ENCODE measurements at places on chromosomes 3 and 15.

DNA sequence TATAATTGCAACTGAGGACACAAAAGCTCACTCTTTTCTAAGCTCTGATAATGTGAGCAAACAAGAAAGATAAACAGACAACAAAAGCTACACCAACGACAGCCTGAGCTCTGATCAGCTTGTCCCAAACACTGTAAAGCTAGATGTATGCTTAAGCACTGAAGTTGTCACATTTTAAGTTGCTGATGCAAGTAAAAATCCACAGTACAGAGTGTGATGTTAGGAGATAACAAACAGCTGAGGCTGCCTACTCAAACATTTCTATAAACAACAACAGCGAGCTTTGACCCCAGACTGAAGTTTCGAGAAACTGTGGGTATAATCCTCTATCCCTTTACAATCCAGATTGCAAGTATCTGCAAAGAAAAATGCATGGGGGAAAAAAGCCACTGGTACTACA, 10.7 kb downstream of the MTHFS start:
- no peak for DNase-seq

DNA sequence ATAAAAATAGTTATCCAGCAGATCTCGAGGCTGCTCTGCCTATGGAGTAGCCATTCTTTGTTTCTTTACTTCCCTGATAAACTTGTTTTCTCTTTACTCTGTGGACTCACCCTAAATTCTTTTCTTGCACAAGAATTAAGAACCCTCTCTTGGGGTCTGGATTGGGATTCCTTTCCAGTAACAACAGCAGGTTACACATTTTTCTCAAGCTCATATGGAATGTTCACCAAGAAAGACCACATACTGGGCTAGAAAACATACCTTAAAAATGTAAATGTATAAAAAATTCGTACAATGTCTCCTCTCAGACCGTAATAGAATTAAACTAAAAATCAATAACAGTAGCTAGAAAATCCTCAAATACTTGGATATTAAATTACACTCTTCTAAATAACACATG, 299.2 kb downstream of the CNTN3 start:
- no peak for DNase-seq

GRCh38 chr3:16477056-16477455, 36.4 kb downstream of the RFTN1 start:
- no peak for DNase-seq

DNA sequence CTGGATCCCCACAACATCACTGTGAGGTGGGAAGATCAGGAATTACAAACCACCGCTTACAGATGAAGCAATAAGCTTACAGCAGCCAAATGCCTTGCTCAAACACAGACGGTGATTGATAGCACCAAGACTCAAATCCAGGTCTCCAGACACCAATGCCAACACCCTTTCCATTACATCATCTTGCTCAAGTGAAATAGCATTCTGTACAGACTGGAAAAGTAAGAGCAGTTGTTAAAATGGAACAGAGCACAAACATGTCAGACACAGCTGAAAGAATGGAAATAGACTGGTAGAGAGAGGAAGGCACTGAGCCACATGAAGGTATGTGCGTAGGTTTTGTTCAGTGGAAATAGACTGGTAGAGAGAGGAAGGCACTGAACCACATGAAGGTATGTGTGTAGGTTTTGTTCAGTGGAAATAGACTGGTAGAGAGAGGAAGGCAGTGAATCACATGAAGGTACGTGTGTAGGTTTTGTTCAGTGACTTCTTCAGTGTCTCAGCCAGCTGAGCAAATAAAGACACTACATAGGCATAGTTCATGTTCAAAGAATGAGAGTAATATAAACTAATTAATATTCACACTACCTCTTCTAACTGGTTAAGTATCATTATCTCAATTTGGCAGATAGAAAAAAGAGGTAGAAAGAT, 15.6 kb downstream of the CLDN1 start:
- no peak for DNase-seq

DNA sequence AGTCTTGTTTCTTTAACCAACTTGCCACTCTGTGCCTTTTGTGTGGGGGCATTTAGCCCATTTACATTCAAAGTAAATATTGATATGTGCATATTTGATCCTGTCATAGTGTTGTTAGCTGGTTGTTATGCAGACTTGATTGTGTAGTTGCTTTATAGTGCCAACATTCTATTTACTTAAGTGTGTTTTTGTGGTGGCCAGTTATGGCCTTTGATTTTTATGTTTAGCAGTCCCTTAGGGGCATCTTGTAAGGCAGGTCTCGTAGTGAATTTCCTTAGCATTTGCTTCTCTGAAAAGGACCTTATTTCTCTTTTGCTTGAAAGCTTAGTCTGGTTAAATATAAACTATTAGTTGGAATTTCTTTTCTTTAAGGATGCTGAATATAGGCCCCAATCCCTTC, 282.8 kb upstream of the NECTIN3 start:
- DNase-seq = no peak

- DNase-seq = no peak
Observed at GRCh38 chr15:67812241-67812644, 13.1 kb upstream of the SKOR1 start.

- DNase-seq = no peak
Observed at GRCh38 chr3:126731044-126731443, 27.0 kb downstream of the CHCHD6 start.

DNA sequence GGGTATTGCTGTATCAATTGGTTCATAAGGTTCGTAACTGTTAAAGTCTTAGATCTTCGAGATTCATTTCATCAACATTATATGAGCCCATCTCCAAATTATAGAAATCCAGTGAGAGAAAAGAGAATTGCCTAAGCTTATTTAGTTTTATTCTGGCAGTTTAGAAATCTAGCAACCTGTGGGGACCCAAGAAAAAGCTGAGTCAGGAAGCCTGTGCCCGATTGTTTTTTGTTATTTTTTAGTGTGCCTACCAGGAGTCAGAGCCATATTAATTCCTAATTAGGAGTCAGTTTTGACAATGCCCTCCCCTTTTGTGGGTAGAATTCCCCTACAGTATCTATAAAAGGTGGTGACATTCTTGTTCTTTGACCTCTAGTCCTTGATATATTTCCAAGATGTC, 59.6 kb downstream of the SPRED1 start:
- DNase-seq = no peak

GRCh38 chr3:44624749-44625480, at the start of gene ZNF197:
Gene ZNF197, plus strand, starts transcription at chr3:44625036. Its CDS starts 4,119 bp downstream, at chr3:44629155.
- DNase-seq = peak; percentile 12

- DNase-seq = no peak
Observed at GRCh38 chr3:64291345-64291744, 66.1 kb upstream of the PRICKLE2 start.

GRCh38 chr15:90513448-90513847, 16.3 kb upstream of the CRTC3 start:
- DNase-seq = no peak

DNA sequence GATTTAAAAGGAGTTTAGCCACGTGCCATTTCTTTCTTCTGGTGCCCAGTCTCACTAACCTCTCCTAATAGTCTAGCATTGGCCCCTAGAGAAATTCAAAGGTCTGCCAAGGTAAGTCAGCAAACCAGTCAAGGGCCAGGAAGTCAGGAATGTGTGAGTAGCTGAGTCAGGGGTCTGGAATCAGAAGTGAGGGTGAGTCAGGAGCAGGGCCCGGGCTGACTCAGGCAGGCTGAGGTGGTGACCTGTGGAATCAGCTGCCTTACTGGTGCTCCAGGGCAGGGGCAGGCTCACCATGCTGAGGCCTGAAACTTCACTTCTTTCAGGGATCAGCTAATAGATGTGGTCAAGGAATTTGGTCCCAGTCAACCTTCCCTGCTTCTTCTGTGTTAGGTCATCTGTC, 105.8 kb upstream of the MYZAP start:
- peak; percentile 79 for DNase-seq

DNA sequence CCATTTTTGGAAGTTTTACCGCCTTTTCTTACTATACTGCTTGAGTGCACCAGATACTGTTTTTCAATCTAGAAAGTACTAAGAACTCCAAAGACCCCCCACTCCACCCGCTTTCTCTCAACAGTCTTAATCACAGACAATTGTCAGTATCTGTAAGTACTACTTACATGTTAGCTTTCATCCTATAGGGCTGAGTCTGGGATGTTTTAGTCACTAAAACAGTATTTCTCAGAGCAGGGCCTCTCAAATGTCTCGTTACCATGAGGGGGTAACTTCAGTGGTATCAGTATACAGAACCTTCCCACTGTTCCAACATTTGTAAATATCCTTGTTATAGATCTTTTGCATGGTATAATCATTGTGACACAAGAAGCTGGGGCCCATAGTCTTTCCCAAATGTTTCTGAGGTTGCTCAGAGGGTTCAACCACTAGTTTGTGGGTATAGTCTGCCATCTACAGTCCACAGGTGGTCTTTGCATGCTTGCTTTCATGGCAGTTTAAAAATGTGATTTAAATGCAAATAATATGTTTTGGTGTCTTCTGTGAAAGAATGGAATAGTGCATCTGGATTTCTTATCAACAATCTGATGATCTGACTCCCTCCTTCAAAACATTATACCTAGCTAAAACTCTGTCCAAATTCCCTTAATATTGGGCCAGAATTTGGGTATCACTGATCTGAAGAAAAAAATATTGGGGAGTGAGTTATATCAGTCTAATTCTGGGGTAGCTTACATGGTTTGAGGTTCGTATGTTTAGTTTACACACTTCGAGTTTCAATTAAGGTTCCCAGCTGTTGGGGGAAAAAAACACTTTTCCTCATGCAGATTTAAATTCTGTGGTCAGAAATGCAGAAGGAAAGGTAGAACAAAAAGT, 18.0 kb upstream of the DNAJC13 start:
- DNase-seq = no peak

DNA sequence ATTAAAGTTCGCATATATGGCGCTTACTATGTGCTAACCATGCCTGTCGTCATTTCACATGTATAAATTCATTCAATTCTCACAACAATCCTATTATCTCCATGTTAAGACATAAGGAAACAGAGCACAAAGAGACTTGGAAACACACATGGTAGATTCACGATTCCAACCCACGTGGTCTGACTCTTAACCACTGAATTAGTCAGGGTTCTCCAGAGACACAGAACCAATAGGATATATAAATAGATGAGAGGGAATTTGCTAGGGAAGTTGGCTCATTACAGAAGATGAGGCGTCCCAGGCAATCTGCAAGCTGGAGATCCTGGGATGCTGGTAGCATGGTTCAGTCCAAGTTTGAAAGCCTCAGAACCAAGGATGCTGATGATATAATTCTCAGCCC, 765.3 kb downstream of the TBL1XR1 start:
- no peak for DNase-seq

DNA sequence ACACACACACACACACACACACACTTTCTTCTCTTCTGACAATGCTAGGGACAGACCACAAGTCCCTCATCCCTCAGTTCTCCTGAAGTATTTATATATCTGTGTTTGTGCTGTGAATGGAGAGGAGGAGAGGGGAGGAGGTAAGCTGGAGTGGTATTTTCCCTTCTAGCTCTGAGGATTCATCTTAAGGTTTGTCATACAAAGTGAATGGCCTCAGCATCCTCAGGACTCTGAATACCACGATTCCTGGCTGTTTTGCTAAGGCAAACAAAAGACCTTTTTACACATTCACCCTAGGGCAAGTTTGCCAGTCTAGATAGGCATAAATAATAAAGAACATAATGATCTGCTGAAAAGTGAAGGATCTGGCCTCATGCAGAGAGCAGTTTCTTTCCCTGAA, 65.7 kb upstream of the CHMP2B start:
- no peak for DNase-seq
